Stimulated activated CD4-positive, alpha-beta T cell treated with anti-CD3 and anti-CD28 coated beads, Interleukin-4, amount 100 ng/mL, for 4 hours (primary cell): ENCODE measurements at places on chromosomes 6 and 20.

DNA sequence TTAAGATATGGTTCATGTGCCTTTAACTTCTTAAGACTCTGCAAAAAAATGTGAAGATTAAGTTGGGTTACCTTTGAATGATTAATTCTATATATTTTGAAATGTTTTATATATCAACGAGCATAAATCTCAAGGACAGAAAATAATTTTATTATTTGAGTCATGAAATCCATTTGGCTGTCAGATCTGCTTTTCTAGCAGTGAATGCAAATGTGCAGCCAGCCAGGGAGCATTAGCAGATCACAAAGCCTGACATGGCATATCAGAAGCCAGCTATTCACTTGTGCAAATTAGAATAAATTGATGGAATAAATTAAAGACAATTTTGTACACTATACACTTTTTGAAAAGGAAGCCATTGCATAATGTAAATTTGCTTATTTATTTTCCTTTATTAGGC, 424.3 kb downstream of the ADGRB3 start:
- no peak for DNase-seq

DNA sequence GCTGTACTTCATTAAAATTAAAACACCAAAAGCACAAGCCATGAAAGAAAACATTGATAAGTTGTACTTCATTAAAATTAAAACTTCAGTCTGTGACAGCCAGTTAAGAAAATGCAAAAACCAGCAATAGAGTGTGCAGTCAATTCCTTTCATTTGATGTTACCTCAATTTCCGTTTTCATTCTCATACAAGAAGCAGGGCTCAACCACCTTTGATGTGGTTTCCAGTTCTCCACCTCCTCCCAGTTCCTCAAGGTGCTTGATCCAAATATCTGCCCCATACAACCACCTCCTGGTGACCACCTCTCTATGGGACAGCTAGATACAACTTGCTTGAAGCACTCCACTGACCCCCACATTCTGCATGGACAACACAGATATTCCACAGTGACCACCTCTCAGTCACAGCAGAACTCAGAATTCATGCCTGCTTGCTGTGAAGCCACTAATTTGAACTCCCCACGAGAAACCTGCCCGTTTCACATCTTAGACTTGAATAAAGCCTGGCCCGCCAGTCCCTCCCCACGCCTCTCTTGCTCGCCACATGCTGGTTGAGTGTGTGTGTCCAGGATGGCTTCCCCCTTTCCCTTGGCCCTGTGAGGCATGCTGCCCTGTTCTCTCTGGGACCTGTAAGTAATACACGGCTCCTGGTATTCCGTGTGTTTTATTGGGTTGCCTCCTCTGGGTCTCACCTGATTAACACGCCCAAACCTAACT, 66.1 kb downstream of the FAM50B start:
- no peak for DNase-seq

GRCh38 chr6:36793296-36793912, 45.8 kb downstream of the CPNE5 start:
- DNase-seq = no peak

- DNase-seq = no peak
Observed at GRCh38 chr6:43193929-43194328, 11.9 kb downstream of the CUL9 start.

DNA sequence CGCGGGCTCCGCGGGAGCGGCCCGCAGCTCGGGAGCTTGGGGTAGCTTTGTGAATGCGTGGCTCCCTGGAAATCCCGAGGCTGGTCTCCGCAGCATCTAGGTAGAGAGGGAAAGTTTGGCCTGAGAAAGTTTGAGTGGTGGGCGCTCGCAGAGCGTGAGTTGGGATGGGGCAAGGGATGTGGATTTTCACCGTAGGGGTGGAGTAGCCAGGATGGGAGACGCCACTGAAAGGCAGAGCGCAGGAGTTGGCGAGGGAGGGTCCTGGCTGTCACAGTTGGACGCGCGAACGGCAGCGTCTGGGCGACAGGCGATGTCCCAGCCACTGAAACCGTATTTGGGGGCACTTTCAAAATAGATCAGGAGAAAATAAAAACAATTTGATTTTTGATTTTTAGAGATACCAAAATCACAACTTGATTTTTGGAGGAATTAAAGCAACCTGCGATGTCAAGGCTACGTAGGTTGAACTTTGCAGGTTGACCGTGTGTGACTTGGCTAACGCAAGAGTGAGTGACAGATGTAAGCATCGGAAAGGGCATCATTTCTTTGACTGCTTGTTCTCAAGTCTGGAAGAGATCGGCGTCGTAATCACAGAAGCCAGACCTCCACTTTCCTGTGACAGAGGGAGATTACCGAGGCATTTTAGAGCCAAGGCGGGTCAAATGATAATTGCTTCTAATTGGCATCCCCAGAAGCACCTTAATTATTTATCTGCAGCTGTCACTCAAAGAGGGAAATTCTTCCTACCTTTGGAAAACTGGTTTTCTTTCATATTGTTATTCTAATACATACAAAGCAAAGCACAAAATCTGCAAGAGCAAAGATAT, 646 bp downstream of the HEY2 start:
- no peak for DNase-seq

- DNase-seq = no peak
Observed at GRCh38 chr20:43583982-43584432, 6.7 kb upstream of the IFT52 start.

- no peak for DNase-seq
Observed at GRCh38 chr20:56004007-56004406, 1.3 kb downstream of the CBLN4 start.

DNA sequence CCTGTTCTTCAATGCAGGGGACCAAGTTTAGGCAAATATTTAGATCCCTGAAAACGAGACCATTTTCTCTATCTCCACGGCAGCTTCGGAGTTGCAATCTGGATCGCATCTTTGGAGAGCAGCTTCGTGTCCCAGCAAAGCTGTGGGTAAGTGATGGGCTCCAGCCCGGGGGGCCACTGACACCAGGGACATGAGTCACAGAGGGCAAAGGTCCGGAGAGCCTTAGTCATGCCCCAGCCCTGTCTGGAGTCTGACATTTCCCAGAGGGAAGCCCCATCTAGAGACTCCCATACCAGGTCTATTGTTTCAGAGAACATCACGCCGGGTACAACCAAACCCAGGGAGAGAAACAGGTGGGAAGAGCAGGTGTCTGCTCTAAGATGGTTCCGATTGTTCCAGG, 95.9 kb downstream of the NFATC2 start:
- DNase-seq = no peak

DNA sequence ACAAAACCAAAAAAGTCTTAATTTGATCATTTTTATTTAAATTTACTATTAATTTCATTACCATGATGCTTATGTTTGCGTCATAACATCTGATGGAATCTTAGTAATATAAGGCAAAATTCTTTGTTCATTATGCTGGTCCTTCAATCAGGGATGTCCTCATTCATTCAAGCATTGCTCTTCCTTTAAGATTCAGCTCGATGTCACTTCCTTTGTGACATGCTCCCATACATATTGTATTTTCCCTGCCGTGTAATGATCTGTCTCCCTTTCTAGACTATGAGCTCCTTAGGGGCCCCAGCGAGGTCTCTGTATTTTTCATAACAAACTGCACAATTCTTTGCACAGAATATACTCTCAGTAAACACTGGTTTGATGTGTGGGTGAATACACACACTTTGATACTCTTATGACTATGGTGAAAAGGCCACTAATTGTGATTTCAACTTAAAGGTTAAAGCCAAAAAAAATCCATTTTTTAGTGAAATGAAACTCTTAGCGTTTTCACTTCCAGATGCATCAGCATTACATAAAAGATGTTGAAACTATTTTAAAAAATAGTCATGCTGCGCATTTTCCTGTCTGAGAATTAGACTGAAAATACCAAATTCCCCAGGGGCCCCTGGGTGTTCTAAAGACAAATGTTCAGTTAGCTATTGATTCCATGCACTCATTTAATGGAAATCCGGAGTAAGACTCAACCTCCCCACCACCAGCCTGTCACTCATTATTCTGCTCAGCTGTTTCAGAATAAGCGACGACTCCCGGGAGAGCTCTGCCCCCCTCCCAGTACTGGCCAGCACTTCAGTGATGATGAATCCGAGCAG, 169.7 kb downstream of the ATXN1 start:
- peak; percentile 17 for DNase-seq

DNA sequence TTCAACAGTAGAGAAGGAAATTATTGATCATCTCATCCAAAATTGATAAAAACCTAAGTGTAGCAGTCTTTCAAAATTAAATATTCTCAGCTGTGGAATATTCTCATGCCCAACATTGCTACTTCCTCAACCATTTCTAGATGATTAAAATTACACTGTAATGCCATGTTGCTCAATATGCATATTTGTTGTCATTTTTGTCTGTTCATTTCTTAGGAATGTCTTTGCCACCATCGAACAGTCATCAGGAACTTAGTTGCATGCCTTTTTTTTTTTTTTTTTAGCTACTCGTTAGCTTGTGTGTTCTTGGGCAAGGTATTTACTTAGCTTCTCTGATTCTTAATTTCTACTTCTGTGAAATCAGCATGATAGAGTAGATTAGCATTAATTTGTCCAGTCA, 188.6 kb downstream of the DTNBP1 start:
- DNase-seq = no peak

GRCh38 chr6:137951064-137951597, 84.1 kb downstream of the TNFAIP3 start:
- DNase-seq = no peak

DNA sequence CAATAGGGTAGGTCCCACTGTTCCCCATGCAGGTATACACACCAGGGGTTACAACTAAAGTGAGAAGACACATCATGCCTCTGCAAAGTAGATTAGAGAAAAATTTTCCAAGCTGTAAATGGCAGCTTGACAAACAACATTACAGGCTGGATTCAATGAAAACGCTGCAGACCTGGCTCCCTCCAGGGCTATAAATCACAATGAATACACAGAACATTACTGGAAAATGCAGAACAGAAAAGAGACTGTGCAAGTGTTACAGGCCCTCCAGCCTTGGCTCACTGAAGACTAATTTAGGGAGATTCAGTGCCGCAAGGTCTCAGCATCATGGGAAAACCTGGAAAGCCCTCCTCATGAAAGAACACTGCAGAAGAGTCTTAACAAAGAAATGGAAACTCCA, 207.8 kb downstream of the KHDC1L start:
- DNase-seq = no peak

- DNase-seq = no peak
Observed at GRCh38 chr6:130164251-130164650, 58.5 kb downstream of the SAMD3 start.

DNA sequence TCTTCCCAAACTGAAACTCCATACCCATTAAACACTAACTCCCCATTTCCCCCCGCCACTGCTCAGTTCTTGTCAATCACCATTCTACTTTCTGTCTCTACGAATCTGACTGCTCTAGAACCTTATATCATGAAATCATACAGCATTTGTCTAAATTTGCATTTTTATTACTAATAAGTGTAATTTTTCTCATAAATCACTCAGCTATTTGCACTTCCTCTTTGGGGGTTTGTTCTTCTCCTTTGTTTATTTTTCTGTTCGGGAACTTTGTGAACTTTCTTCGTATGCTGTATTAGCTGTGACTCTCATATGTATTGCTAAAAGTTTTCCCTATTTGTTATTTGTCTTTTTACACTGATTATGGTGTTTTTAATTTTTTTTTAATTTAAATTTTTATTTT, 152.2 kb downstream of the SLC16A10 start:
- DNase-seq = no peak

- DNase-seq = no peak
Observed at GRCh38 chr6:113786168-113786567, 71.0 kb upstream of the MARCKS start.

DNA sequence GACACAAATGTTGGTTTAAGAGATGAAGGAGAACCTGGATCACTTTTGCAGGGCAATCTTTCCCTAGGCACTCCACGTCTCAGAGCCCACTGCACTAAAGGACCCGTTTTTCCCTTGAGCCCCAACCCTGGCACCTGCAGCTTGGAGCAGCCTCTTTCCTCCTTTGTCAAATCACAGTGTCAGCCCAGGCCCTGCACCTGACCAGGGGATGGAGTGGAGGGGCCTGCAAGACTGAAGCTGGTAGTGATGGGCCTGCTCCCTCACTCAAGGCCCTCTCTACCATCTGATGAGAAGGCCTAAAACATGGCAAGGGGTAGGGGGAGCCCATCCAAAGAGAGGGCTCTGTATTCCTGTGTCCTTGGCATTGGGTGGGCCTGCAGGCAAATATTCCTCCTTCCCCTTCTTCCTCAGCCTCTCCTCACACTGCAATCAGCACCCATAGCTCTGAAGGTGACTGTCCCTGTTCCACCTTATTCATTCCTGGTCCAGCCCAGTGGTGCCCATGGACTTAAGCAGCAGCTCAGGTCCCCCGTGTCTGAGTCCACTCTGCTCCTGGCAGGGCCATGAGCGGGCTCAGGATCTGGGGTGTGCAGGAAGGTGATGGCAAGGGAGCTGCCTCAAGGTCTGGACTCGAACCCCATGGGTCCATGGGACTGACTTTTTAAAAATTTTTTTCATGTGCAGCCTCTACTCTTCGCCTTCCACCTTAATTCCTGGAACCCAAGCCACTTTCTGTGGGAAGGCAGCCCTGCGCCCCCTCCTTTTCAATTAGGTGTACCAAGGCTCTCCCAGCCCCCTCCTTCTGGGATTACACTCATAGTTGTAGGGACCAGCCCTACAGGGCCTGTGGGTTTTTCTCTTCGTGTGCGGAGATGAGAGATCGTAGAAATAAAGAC, 6.7 kb downstream of the RAET1G start:
- DNase-seq = no peak

DNA sequence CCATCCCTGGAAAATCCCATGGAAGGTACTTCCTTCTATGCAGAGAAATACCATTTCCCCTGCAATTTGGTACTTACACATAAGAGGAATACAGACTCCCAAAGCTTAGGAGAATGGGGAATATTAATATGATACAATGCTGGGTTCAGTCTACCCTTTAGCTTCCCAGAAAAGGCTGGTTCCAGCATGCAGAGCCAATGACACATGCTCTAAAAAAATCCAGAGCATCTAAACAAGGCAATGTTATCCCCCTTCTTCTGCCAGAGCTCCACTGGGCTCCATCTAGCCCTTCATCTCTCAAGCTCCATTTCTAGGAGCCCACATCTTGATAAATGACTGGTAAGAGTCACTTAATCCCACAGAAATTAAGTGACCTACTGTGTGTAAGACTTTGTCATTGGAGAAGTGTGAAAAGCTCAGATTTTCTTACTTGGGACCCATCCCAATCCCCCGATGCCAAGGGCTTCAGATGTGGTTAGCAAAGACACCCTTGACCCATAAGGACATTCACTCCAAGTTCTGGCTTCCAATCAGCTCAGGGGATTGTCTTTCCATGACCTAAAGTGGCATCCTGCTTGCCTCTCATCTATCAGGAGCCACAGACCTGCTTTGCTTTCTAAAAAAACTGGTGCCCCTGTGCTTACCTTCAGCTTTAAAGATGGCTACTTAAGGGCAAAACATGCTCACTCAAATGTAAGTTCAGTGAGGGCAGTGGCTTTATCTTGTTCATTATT, 137.5 kb downstream of the UNC5CL start:
- no peak for DNase-seq
